IPS DF 6.9 (cell line): ENCODE measurements at places on chromosomes 11 and 22.

DNA sequence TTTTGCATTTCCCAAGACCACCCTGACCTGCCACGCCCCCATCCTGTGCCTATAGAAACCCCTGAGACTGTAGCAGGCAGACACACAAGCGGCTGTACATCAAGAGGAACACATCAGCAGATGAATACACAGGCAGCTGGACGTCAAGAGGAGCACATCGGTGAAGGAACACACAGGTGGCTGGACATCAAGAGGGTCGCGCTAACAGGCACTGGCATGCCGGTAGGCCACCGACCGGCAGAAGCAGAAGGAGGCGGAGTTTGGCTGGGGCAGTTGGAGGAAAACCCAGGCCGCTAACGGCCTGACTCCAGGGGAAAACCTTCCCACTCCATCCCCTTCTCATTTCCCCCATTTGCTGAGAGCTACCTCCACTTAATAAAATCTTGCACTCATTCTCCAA is 5.4 kb upstream of the IPO7 start:
- H3K4me1 ChIP-seq = no peaks in the 10 kb centered on the region
- no peak for DNase-seq
- no peaks in the 10 kb centered on the region for H3K27me3 ChIP-seq
- H3K27ac ChIP-seq = no peak overlapping the region
- H3K4me3 ChIP-seq = no peak overlapping the region

GRCh38 chr11:134743820-134744195 is 331.8 kb upstream of the B3GAT1 start:
- DNase-seq = no peak
- H3K4me3 ChIP-seq = no peak overlapping the region
- no peaks in the 10 kb centered on the region for H3K4me1 ChIP-seq

DNA sequence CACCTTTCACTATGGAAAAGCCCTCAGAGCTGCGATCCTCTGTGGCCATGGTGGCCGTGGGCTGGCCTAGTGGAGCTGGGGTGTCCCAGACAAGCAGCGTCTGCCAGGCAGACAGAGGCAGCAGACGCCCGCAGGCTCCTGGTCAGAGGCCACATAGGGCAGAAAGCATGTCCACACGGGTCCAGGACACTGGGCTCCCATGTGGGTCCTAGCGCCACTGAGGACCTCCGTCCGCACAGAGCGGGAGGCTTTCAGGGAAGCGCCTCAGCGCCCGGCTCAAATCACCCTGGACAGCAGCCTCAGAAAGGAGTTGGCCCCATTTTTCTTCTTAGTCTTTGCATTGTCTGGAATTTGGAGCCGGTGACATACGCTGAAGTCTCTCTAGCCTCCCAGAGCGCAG is 389.7 kb downstream of the BRD1 start:
- H3K27ac ChIP-seq = no peak overlapping the region
- no peaks in the 10 kb centered on the region; the same call in 1 of the 2 replicates for H3K4me1 ChIP-seq
- DNase-seq = no peak
- H3K27me3 ChIP-seq = no peaks in the 10 kb centered on the region
- H3K4me3 ChIP-seq = no peak overlapping the region

GRCh38 chr11:122062763-122063162 is 53.3 kb downstream of the BLID start:
- no peaks in the 10 kb centered on the region for H3K36me3 ChIP-seq
- no peak overlapping the region for H3K27ac ChIP-seq
- no peak overlapping the region for H3K4me3 ChIP-seq
- H3K4me1 ChIP-seq = no peaks in the 10 kb centered on the region
- no peaks in the 10 kb centered on the region for H3K27me3 ChIP-seq
- no peak for DNase-seq

GRCh38 chr22:19995611-19996339 is 20.8 kb downstream of the ARVCF start:
- DNase-seq = no peak
- H3K4me3 ChIP-seq = no peak overlapping the region
- H3K27me3 ChIP-seq = no peaks in the 10 kb centered on the region
- H3K27ac ChIP-seq = no peak overlapping the region

DNA sequence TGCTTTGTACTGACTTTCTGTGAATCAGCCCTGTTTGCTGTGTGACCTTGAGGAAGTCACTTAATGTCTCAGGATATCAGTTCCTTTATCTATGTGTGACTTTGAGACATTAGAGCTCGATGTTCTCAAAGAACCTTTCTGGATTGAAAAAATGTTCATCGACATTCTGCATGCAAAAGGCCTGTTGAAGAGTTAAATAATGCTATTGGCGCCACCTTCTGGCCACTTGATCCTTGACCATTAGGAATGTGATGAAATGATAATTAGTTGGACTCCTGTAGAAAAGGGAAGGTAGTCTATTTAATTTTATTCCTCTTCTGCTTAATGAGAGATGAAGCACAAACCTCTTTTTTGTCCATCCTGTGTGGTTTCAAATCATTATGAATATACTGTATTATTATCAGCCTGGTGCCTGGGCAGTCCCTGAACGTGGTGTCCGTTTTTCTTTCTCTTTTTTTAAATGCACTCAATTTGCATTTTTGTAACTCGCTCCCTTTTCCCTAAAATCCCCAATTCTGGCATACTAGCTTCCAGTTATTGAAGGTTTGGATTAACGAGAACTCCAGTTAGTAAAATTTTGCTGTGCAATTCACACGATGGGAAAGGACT is 20.7 kb downstream of the ELF5 start:
- H3K36me3 ChIP-seq = no peaks in the 10 kb centered on the region
- no peak overlapping the region for H3K27ac ChIP-seq
- H3K4me3 ChIP-seq = no peak overlapping the region
